ENCODE measurements at places on chromosomes 12 and 14. TPM values are rescaled to one million over a fixed set of nuclear protein-coding genes. Genes with fewer than 3 reads are reported as not detected.

TAS2R20 gene
- total RNA-seq, result 3.9 TPM

SYNE3 gene
- total RNA-seq, result 5.0 TPM

ADGRD1 gene
- total RNA-seq, result not detected

DBX2 gene
- not detected for total RNA-seq

ACSS3 gene
- 1.4 TPM for total RNA-seq

- DNase-seq, result no peak
Measured at GRCh38 chr14:85063747-85064146, 466.2 kb upstream of the FLRT2 start.

DNA sequence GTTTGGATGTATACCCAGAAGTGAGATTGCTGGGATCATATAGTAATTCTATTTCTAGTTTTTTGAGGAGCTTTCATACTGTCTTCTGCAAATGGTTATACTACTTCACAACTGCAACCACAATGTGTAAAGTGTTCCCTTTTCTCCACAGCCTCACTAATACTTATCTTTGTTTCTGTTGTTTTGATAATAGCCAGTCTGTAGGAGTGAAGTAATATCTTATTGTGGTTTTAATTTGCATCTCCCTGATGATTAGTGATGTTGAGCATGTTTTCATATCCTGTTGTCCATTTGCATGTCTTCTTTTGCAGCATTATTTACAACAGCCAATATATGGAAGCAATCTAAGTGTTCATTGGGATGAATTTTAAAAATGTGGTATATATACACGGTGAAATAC lies 29.9 kb downstream of the GABARAPL1 start:
- no peak for DNase-seq

DNA sequence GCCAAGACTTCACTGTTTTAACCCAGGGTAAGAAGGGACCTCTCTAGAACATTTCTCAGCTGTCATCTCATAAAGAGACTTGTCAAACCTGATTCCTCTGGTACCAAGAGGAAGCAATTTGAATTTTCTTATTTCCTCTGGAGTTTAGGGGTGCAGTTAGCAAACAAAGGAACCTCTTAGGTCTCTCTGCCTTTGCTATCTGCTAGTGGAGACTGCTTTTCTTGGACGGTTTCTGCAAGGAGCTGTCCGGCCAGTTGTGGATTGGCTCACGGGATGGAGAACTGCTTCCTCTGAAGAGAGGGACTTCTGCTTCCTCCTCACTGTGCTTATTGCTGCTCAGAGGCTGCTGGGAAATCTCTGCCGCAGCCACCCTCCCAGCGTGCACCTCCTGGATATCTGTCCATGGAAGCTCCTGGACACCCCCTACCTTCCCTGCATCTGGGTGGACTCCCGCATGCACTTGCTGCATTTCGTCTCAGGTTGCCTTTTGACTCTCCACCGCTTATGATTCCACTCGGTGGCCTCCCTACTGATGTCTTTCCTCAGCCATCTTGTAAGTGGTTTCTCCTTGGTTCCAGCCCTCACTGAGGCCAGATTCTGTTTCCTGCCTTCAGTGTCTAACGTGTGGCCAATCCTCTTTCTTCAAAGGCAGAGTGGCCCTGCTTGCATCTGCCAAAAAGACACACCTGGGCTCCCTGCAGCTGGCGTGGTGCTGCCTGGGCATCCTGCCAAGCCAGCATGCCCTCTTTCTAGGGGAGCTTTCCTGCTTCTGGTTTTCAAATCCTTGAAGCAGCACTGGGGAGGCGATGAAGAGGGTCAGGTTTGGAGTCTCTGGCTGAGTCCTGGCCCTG lies 187.3 kb downstream of the CHST11 start:
- DNase-seq, result no peak

DNA sequence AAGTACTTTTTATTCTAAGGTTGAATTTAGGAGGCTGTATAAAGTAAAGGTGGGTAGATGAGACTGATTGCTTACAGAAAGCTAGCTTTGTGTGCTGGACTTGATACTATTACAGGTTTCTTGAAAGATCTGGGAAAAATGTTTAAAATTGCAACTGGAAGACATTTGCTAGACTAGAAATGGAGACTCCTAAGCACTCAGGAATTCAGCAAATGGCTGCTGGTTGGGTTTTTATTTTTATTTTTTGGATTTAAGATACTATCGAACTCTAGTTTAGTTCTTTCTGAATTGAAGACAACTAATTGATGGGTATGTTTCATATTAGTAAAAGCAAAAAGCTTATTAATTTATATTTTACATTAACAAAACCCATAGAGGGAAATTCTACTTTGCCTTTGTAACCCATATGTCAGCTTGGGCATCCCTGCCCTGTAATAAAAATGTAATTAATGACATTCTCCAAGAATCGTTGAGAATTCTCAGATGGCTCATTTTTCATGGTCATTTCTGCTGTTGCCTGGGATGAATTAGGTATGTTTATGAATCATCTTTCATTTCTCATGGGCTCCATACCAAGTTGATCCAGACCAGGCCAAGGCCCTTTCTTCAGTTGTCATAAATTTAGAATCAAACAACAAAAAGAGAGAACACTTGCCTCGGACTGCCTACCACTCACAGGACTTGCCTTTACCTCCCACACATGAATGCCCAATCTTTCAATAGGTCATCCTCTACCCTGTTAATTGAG lies 102.1 kb downstream of the ERGIC2 start:
- DNase-seq, result no peak

DNA sequence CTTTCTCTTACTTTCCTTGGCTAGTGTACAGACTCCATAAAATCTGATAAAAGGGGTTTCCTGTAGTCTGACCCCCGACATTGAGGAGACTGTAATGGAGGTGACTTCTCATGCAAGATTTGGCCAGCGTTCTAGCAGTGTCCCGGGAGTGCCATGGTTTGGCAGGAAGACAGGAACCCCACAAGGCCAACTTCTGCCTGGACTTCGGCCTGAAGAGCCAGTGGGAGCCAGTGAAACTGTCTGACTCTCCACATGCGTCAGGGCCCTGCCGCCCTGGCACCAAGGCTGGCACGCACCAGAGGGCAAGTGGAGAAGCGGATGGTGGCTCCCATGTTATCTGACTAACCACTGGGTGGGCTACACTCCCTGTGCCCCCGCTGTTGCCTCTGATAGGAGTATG lies 70.5 kb downstream of the TMEM260 start:
- no peak for DNase-seq

DNA sequence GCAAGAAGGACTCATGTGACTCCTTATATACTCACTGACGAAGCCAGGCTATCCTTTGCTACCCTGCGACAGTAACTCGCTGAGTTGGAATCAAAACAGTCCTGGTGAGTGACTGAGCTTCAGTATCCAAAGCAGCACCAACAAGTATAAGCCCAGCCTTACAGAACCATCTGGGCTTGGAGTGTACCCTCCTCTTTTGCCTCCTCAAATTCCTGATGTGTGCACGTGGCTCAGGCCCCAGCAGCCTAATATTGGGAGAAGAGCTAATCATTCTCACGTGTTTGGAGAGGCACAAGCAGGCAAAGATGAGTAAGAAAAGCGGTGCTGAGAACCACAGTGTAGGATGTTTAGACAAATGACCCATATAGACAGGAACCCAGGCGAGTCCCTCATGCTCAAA lies 34.4 kb downstream of the PPTC7 start:
- DNase-seq, result peak; percentile 79

GRCh38 chr12:26473291-26473690 lies 277.9 kb downstream of the SSPN start:
- DNase-seq, result peak; percentile 51
